D341Med (cell line): ENCODE measurements at places on chromosomes 13 and 19.
A peak's percentile ranks its signal among the peaks of the same experiment; 100 is the strongest.

DNA sequence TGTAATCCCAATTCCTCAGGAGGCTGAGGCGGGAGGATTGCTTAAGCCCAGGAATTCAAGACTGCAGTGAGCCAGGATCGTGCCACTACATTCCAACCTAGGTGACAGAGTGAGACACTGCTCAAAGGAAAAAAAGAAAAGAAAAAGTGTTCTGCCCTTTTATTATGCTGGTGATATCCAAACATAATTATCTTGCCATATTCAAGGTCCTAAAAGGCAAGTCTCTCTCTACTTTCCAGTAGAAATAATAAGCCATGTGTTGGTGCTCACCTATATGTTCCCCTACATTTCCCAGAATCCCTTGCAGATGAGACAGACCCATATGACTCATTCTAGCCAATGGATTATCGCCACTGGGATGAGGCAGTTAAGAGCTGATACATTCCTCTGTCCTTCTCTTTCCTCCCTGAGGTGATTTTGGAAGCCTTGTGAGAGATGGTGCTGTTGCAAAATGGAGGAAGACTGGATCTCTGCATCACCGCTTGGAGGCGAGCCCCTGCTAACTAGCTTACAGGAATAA, 58.3 kb upstream of the MRI1 start:
- no peak for DNase-seq

DNA sequence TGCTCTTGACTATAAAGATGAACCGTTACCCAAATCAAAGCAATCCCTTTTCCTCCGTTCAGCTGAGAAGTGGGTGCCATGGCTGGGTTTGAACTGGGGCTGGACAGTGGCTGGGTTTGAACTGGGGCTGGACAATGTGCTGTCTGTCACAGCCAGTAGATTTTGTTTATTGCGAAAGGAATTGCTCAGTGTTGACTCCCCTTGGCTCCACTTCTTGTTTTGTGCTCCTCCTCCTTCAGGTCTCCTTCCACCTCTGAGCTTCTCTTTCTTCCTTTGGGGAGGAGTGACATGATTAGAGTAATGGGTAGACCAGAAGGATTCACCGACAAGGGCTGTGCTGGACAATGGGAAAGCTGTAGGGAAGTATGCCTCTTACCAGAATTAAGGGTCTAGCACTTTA, 19.4 kb upstream of the MBNL2 start:
- no peak for DNase-seq

DNA sequence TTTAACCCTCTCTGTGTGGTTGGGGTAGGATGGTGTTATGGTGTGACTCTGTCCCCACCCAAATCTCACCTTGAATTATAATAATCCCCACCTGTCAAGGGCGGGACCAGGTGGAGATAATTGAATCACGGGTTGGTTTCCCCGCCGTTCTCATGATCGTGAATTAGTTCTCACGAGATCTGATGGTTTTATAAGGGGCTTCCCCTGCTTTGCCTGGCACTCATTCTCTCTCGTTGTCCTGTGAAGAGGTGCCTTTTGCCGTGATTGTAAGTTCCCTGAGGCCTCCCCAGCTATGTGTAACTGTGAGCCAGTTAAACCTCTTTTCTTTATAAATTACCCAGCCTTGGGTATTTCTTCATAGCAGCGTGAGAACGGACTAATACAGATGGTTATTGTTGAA, 68.8 kb downstream of the ARHGEF7 start:
- DNase-seq = no peak

GRCh38 chr13:33316890-33317289, 31.3 kb upstream of the STARD13 start:
- DNase-seq = no peak

DNA sequence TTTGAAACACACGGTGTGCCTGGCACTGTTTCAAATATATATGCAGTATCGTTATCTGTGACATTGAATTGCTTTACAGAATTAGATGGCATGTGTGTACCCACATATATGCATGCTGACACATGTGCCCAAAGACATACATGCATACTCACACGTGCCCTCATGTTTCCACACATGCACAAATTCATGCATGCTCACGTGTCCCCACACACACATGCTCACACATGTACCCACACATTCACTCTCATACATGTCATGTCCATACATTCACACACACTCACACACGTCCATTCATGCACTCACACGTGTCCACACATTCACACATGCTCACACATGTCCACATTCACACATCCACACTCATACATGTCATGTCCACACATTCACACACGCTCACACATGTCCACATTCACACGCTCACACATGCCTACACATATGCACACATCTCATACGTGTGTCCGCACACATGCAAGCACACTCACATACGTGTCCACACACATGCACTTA, 17.9 kb upstream of the C13orf46 start:
- DNase-seq = no peak

- peak; percentile 90 for DNase-seq
Measured at GRCh38 chr19:10961073-10961860, 437 bp downstream of the SMARCA4 start.

DNA sequence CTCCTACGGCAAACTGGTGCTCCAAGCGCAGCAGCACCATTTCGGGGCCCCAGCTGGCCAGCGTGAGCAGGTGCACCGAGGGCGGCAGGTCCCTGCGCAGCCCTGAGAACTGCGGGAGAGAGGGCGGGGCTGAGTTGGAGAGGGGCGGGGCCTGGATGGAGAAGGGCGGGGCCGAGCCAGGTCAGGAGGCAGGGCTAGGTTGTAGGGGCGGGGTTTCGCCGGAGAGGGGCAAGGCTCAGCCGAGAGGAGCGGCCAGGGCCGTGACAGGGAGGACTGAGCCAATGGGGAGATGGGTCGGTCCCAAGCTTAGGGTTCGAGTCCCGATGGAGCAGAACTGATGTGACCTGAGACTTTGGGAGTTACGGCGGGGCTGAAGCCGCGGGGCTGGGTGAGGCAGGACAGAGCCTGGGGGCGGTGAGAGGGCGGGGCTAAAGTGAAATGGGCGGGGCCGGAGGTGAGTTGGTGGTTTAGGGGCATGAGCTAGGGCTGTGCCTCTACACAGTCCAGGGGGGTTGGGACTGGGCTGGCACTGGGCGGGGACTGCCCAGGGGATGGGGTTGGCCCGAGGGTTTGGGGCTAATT, 19.0 kb downstream of the MAN2B1 start:
- DNase-seq = peak; percentile 54

DNA sequence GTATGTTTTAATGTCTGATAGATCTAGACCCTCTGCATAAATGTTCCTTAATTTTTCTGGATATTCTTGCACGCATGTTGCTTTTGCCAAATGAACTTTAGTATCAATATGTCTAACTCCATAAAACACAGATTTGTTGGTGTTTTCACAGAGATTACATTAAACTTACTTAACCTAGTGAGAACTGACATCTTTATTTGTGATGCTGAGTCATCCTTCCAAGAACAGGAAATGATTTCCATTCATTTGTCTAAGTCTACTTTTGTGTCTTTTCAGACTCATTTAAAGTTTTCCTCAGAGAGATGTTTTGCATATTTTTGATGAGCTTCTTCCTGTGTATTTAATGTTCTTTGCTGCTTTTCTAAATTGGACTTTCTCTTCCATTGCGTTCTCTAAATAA, 184.0 kb downstream of the SLC7A1 start:
- no peak for DNase-seq

GRCh38 chr19:19204181-19204580, 967 bp upstream of the NR2C2AP start:
- DNase-seq = no peak

DNA sequence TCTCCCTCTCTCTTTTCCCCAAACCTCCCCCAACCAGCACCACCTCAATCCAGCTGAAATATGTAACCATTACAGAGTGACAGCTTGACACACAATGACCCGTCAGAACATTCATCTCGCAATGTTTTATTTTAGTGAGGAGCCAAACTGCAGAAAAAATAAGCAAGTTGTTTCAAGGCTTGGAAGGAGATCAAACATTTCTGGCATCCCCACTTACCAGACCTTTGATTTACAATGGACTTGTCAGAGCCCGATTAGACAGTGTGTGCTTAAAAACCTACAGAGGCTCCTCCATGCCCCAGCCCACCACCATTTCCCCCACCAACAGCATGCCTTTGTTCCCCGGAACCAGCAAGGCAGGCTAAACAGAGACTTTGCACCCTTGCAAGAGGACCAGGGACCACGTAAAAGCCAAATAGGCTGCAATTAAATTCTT, 382.8 kb upstream of the ZNF507 start:
- DNase-seq = no peak

DNA sequence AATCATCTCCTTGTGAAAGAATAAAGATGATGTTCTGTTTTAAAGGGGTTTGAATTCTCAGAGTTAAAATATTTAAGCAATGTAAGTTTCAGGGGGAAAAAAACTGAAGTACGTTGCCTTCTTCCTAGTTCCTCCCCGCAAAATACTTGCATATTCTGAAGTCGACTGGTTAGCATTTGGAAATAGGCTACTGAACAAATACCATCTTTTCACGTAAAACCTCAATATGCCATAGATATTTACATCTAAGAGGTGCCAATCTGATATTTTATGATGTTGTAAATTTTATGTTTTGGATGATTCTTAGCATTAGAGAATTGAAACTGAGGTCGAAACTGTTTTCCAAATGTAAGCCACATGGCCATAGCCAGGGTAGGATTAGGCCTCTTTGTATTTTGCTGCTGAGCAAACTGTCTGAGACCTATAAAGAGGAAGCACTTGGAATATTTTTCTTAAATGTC, 138.3 kb downstream of the FLT1 start:
- no peak for DNase-seq

- no peak for DNase-seq
Measured at GRCh38 chr19:50238043-50238442, 34.6 kb downstream of the MYH14 start.

- no peak for DNase-seq
Measured at GRCh38 chr19:42105368-42105767, 26.9 kb downstream of the POU2F2 start.

GRCh38 chr13:95441326-95441725, 111.2 kb upstream of the CLDN10 start:
- no peak for DNase-seq

DNA sequence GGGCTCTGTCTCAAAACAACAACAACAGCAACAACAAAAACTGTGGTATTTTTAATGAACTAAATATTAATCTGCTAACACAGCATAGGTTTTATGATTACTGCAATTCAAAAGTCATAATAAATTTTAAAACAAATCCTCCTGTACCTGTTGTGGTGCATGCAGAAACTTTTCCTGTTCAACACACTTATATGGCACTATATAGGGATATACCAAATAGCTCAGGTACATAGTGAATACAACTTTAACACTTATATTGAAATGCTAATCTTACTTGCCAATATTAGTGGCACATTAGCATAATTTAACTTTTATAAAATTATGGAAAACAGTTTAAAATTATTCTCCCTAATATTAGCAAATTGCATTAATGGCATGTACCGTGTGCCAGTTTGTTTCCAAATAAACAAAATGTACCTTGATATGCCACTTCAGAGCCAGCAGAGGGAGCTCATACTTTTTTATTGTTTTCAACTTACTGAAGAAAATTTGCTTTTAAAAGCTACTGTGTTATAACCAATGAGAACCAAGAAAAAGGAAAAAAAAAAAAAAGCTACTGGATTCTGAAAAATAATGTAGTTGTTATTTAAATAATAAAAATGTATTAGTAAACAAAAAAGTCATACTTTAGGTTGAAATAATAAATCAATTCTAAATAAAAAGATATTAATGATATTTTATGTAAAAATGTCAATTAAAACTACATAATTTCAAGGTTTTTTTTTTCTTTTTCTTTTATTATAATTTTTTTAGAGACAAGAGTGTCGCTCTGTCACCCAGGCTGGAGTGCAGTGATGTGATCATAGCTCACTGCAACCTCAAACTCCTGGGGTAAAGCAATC, 18.0 kb upstream of the RBM26 start:
- peak; percentile 33 for DNase-seq

DNA sequence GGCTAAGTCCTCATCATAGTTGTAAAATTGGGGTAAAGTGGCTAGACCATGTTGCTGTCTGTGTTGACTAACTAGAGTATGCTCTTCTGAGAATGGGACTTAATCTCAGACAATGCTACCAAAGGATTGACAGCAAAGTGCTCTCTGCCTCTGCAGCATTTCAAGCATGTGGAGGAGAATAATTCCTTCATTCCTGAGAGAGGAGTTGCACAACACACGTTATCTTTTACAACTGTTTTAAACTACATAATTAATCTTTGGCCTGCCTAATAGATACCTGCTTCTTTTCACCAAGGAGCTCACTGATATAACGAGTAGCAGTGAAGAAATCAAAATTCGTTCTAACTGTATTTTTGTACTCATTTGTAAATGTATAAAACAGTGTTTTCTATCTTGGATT, 2172.2 kb downstream of the PCDH9 start:
- no peak for DNase-seq

GRCh38 chr19:38868551-38868950, 9.5 kb downstream of the RINL start:
- DNase-seq = no peak

DNA sequence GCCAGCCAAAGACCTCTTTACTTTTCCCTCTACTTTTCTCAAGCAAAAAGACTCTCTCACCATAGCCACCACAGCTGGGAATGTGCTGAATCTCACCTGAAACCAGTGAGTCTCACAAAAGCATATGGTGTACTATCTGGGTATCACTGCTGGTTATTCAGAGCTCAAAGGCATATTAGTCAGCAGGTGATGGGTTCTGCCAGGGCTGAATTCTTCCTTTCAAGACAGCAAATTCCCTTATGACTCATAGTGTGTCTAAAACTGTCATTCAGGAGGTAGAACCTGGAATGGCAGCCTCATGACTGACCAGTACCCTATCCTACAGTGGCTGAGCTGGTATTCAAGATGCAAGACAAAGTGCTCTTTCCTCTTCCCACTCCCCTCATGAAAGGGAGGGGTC, 2859.1 kb downstream of the PCDH9 start:
- DNase-seq = no peak

DNA sequence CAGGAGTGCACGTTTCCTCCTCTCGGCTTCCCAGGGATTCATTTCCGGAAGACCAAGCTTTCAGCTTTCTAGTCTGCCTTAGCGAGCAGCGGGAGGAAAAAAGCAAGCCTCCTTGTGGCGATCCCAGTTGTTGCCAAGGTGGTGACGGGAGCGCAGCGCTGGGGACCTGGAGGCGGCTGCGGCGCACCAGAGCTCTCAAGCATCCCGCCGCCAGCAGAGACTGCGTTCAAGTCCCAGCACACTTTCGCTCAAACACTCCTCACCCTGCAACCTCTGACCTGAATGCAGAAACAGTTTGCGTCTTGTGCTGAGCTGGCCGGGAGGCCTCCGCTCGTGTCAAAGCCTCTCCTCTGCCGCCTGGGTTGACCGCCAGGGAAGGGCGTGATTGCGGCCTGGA, 4.9 kb downstream of the GSX1 start:
- peak; percentile 59 for DNase-seq

DNA sequence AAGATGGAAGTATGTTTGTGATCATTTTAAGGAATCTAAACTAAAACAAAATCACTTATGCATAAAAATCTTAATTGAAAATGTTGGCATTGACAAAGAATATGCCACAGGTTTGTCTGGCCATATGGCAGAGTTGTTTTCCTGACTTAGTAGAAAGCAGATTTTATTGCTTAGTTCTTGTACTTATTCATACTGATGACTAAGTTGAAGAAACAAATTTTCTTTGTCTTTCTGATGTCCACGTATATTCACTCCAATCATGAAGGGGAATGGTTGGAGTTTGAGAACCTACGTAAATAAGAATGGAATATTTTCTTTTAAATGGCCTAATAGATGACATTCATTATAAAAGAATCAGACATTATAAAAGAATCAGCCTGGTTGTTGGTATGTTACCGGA, 8.0 kb upstream of the GPC6 start:
- no peak for DNase-seq
